ENCODE measurements at places on chromosomes 3 and 15.
A peak's percentile ranks its signal among the peaks of the same experiment; 100 is the strongest.

- no peak for DNase-seq
Measured at GRCh38 chr3:126758026-126758425, 54.0 kb downstream of the CHCHD6 start.

- no peak for DNase-seq
Measured at GRCh38 chr15:74406992-74407705, 26.6 kb downstream of the SEMA7A start.

GRCh38 chr3:20326541-20326940 lies 140.5 kb upstream of the SGO1 start:
- DNase-seq, result no peak

- no peak for DNase-seq
Measured at GRCh38 chr3:100389025-100389424, 11.9 kb downstream of the TOMM70 start.

GRCh38 chr3:86790884-86791549 lies 199.9 kb downstream of the VGLL3 start:
- no peak for DNase-seq

GRCh38 chr3:152071924-152072323 lies 196.8 kb upstream of the MBNL1 start:
- DNase-seq, result peak; percentile 13

DNA sequence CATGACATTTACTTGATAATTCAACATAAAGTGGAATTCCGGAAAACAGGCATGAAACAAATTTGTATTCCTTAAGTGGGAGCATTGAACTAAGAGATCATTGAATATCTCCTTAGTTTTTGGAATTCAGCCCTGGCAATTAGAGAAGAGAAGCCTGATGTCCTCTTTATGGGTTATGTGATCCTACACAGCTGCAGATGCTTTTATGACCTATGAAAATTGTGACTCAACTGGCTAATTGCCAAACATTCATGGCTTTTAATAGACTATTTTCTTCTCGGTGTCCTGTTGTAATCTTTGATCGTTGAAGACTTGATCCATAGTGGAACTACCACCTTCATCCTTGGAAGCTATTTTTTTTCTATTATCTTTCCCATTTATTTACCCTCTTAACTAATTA lies 46.1 kb downstream of the AGBL1 start:
- DNase-seq, result no peak

DNA sequence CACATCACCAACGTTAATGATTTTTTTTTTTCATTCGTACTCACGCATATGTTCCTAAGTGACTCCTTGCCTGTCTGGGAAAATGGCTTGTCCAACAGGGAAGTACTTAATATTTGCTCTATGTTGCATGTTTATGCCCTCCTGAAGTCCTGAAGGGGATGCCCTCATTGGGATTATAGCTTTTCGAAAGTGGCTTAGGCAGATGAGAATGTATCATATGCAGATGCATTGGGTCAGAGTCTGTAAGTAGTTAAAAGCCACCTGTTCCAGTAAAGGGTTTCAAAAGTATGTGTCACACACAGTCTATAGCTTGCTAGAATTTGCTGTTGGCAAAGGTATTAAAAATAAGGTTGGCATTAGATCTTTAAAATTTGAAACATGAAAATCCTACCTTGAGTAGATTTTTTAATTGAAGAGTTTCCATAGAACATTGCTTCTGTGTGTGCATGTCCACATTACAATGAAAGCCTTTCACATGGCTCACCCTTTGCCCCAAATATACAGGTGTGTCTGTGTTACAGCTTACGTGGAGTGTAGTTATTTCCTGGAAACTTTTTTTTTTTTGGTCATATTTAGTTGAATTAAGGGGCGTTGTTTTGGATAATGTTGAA lies 2.1 kb downstream of the ABHD17C start:
- no peak for DNase-seq

DNA sequence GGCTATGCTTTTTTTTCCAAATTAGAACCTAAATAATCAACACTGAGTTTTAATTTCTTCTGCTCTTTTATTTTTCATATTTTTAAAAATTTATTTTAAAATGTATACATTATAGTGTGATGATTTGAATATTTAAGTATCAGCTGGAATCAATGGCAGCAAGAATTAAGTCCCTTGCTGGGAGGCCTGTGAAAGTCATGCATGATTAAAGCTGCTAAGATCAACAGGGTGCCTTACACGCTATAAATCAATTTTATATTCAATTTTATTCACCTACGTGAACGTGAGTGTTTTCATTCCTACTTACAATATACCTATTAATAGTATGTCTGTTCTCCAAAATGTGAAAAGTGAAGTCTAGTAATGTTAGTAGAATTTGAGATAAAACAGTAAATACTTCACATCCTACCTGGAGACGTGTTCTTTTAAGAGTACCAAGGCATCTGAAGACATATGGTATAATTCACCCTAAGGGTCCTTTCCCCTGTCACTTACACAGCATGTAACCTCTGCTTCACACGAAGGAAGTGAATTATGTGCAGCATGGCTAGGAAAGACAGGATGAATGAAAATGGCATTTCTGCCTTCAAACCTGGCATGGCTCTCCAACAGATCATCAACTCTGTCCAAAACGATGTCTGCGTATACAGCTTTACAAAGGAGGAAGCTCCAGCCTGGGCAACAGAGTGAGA lies 640.4 kb upstream of the ROBO1 start:
- no peak for DNase-seq

DNA sequence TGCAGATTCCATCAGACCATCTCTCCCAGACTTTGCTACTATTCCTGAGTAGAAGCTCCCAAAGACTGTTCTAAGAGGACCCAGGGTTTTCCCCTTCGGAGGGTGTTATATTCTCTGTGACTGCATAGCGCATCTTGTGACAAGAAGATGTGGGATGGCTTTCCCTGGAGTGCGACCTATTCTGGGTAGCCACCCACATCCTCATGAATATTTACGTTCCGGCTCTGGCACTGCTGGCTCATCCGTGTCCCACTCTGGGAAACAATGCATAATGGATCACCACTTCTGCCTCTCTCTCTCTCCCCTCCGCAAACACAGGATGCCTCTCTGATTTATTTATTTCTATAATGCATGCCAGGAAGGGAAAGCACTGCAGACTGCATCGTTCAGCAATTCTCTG lies 166.1 kb downstream of the PYDC2 start:
- DNase-seq, result no peak

DNA sequence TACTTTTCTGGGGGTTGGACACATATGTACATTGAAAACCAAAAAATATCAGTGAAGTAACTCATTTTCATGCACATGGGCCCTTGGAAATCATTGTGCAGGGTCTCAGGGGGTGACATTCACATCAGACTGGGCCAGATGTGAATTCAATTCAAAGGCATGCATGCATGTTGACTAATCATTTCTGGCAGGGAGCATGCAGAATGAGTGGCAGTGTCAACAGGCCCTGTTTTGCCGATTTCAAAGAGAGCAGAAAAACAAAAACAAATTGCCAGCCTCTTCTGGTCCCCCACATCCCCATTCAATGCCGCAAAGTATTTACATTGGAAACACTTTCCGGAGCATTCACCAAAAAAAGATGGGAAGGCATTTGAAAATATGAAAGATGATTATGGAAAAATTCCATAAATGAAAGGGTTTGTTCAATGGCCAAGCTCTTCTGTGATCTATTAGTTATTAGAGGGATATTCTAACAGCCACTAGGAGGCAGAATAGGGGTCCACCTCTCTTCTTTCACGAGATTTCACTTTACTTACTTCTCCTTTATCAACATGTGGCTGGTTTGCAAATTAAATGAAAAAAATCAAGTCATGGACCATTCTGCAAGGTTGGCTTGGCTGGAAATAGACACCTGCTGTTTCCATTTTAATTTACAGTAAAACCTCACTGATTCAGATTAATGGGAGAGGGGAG lies 119.9 kb upstream of the FEZF2 start:
- DNase-seq, result no peak

DNA sequence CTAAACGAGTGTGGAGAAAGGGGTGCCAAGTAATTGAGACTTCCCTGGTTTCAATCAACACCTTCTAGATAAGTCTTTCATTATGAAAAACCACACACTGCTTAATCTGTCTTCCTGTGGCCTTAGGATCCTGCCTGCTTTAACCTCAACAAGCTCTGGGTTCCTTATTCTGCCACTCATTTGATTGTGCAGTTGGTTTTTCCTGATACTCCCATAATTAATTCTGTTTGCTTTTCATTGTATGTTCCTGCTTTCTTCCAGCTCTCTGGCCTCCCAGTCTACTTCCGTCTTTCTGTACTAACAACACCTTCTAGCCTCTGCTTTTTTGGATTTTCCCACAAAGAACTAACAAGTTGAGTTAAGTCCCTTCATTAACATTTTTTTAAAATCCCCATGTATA lies 20.2 kb upstream of the GCNT3 start:
- DNase-seq, result no peak

DNA sequence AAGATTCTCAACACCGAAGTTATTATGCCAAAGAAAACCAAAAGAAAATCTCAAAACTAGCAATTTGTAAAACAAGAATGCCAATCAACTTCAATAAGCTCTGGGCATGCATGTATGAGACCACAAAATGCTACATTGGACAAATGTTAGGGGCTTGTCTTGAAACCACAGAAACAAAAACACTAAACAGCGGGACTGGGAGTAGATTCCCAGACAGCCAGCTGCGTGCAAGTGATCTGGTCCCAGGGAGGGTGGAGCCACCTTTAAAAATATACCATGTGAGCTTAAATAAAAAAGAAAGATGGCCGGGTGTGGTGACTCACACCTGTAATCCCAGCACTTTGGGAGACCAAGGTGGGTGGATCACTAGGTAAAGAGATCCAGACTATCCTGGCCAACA lies 163.6 kb upstream of the PRICKLE2 start:
- no peak for DNase-seq

DNA sequence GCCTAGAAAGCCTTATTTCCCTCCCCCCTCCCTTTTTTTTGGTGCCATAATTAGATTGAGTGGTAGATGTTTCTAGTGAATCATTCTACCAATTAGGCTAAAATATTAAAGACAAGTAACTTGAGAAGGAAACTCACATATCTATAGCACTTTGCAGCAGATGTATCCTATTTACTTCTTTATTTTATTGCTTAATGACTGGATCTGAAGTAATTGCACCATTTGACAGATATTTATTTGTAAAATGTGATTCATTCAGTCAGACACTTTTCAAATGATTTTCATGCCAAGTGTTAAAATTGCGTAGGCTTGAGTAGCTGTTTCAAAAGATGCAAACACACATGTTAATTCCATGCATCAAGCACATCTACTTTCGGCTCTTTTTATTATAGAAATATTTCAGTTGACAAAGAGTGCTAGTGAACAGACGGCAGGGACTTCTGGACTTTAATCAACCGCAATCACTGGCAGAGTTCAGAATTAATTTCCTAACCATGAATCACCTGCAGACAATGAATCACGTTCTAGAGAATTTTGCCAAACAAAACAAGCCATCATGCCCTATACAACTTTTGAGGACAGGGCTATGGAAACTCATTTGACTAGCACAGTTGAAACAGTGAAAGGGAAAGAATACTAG lies 636.8 kb downstream of the MECOM start:
- DNase-seq, result no peak

GRCh38 chr3:19539518-19540392 lies 391.4 kb downstream of the KCNH8 start:
- peak; percentile 33 for DNase-seq

DNA sequence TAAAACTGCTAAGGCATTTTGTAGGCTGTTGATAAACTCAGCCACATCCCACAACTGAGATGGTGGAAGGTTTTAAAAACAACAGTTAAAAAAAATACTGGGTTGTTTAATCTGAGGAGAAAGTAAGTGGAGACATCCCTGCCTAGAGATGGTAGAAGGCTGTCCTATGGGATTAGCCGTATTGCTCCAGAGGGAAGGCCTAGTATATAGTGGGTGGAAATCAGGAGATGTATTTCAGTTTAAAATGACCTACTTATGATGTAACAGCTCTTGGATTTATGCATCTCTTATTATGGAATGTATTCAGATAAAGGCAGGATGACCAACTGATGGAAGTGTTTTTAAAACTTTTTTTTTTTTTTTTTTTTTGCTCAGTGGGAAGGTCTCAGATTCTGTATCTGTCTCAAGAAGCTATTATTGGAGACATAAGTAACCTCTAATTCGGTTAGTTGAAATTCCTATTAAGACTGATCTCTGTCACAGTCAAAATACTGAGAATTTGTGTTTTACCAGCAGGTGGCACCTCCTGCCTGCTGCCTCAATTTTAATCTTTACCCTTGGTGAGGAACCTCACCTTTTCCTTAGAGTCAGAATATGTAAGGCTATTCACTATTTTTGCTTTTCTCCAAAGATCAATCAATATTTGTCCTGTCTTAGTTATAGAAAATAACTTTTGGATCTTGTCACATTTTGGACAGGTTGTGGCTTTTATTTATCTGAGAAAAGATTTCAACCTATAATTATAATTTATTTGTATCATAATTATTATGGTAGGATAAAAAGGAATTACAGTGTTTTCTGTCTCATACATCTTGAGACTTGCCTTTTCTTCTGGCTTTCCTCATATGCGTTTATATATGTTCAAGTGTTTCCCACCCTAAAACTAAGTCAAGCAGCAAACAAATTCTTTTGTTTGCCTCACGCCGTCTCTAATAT lies 63.0 kb downstream of the VPS8 start:
- DNase-seq, result no peak

DNA sequence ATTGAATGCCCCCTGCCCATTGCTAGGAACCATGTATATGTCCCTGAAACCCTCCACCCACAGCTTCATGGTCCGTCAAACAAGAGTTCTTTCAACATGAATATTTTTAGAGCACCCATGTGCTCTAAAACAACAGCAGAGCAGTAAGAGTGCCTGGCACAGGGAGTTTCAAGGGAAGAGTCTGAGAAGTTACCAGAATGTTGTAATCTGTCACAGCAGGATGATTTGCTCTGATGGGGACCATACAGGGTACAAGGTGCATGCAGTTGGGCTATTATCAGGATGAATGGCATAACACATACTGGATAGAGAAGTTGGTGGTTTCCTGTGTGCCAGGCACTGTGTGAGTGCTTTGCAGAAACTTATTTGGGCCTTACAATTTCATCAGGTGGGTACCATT lies 27.8 kb upstream of the FLNB start:
- no peak for DNase-seq

DNA sequence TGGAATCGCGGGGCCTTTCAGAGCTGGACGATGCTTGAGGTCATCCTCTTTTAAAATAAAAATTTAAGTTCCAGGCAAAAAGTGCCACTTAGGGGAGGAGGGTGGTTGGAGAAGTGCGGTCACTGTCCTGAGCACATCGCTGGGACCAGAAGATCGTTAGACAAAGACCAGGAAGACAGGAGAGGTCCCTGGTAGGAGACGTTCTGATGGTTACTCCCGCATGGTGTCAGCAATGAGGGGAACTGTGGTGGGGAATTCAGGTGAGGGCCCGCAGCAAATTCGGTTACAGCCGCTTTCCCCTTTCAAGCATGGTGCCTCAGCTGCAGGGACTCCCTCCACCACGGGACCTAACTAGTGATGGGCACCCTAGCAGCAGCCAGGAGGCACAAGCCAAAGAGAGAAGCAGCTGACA lies 1.0 kb upstream of the ISY1 start:
- DNase-seq, result no peak

DNA sequence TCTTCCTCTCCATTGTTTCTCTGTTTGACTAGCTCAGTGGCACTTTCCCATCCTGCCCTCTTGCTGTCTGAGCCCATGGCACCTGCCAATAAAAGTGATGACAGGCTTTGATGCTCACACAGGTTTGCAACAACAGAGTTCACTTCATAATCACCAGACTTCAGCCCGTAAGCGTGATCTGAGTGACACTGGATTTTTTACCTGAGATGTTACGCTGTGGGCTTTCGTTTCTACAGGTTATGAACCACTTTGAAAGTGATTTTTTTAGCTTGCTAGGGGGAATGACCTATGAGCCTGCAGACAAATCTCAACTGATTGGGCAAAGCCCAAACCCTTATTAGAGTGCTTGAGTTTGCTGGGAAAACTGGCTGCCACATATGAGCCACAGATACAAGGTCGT lies 173.9 kb upstream of the ICE2 start:
- no peak for DNase-seq

- no peak for DNase-seq
Measured at GRCh38 chr3:76361010-76361409, 575.7 kb upstream of the ZNF717 start.
